Activated naive CD8-positive, alpha-beta T cell treated with anti-CD3 and anti-CD28 coated beads for 36 hours (primary cell): ENCODE measurements at places on chromosomes 3 and 15. TPM values are rescaled to one million over a fixed set of nuclear protein-coding genes. Genes with fewer than 3 reads are reported as not detected.

The GOLGA8K gene
- total RNA-seq = 0.56 TPM

The KLHL40 gene
- total RNA-seq = not detected

The CD80 gene
- total RNA-seq = 4.2 TPM

The CTXN2 gene
- total RNA-seq = not detected

The FBXL2 gene
- total RNA-seq = not detected

The TTC21A gene
- 0.78 TPM for total RNA-seq

The UBE2Q2 gene
- total RNA-seq = 18.8 TPM

The SPTBN5 gene
- total RNA-seq = 0.19 TPM

The PPP1R14D gene
- not detected for total RNA-seq

The PCBP4 gene
- 5.6 TPM for total RNA-seq

The GAP43 gene
- total RNA-seq = 0.16 TPM

The SNAP23 gene
- total RNA-seq = 37.6 TPM

The MST1R gene
- total RNA-seq = 0.74 TPM

The GOLGA8J gene
- not detected for total RNA-seq

- DNase-seq = no peak
- no peak overlapping the region for H3K4me3 ChIP-seq
- no peaks in the 10 kb centered on the region for H3K36me3 ChIP-seq
- H3K4me1 ChIP-seq = no peaks in the 10 kb centered on the region
- no peak overlapping the region for H3K27ac ChIP-seq
These were observed 53.9 kb downstream of the NIPA2 start for GRCh38 chr15:22892333-22892732.

DNA sequence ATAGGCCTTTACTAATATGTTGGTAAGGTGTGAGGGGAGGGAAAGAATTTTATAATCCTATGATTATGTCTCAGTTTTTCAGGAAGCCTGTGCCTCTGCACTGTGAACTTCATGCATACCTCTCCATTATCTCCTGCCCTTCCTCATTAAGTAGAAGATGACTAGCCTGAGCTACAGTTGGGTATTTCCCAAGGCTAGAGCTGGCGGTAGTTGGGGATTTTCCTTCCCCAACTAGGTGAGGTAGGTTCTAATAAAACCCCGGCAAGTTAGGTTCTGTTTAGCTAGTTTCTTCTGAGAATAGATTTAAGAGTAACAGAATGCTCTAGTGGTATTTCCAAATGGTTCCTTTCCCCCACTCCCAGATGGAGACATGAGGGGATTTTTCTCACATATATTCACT, 414.5 kb downstream of the GRM7 start:
- DNase-seq = no peak
- H3K27ac ChIP-seq = no peak overlapping the region
- no peak overlapping the region for H3K4me3 ChIP-seq
- no peaks in the 10 kb centered on the region for H3K27me3 ChIP-seq
- no peaks in the 10 kb centered on the region for H3K4me1 ChIP-seq

GRCh38 chr3:40120806-40121205, 188.7 kb upstream of the EIF1B start:
- no peaks in the 10 kb centered on the region for H3K36me3 ChIP-seq
- H3K27me3 ChIP-seq = no peaks in the 10 kb centered on the region
- no peak overlapping the region for H3K27ac ChIP-seq
- H3K4me3 ChIP-seq = no peak overlapping the region
- DNase-seq = no peak

- no peak overlapping the region for H3K27ac ChIP-seq
- H3K4me3 ChIP-seq = no peak overlapping the region
- no peaks in the 10 kb centered on the region for H3K27me3 ChIP-seq
- no peak for DNase-seq
- peaks cover 7% of the 10 kb centered on the region for H3K36me3 ChIP-seq
These were observed 51.0 kb upstream of the TP63 start for GRCh38 chr3:189580190-189580589.

GRCh38 chr3:8460815-8461456, 40.7 kb upstream of the LMCD1 start:
- H3K4me3 ChIP-seq = no peak overlapping the region
- no peaks in the 10 kb centered on the region for H3K36me3 ChIP-seq
- H3K4me1 ChIP-seq = no peaks in the 10 kb centered on the region
- H3K27me3 ChIP-seq = no peaks in the 10 kb centered on the region

GRCh38 chr15:96403071-96403470, 72.6 kb downstream of the NR2F2 start:
- H3K27me3 ChIP-seq = peaks cover 43% of the 10 kb centered on the region
- DNase-seq = no peak
- no peaks in the 10 kb centered on the region for H3K4me1 ChIP-seq
- no peak overlapping the region for H3K4me3 ChIP-seq

GRCh38 chr3:181330257-181330656, 340.7 kb upstream of the DNAJC19 start:
- no peaks in the 10 kb centered on the region for H3K27me3 ChIP-seq
- DNase-seq = no peak

DNA sequence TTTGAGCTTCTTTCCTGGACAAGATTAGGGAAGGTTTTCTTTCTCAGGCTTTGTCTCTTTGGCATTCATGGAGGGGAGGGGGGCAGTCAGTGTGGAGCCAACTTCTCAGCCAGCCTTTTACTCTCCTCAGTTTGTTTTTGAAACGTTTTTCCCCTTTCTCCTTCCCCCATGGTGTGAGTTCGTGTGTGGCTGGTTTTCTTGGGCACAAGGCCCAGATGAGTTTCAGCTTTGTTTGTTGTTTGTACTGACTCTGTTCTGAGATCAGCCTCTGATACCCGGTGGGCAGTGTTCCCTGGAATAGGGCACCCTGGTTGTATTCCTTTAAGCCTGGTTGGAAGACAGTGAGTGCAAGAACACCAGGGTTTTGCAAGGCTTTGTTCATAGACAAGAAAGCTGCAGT, 168.2 kb upstream of the RARB start:
- no peaks in the 10 kb centered on the region for H3K4me1 ChIP-seq
- H3K27ac ChIP-seq = no peak overlapping the region
- H3K27me3 ChIP-seq = no peaks in the 10 kb centered on the region
- DNase-seq = no peak

DNA sequence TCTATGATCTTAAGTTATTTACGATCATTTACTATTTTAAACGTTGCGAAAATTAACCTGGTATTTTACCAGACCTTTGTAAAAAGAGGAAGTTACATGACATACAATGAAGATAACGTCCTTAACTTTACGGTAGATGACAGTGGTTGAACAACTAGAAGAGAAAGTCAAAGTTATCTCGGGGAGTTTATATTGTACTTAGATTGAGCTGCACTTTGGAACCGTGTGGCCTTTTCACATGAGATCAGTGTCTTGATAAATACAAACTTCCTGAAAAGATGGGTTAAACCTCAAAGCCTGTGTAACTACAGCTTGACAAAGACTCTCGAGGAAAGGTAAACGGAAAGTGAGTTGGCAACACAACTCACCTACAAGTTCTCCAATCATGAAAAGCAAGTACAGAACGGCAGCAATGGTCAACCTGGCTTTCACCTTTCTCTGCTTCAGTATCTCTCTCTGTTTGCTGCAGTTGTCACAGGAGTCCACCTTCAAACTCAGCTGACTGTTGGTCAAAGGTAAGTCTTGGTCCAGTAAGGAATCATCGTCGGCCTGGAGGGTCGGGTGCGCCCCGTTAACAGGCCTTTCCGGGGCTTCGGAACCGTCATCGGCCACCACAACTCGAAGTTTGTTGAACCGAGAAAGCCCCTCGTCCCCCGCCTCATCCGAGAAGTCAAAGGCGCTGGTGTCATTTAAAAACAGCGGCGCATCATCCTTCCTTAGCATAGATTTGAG, 793 bp downstream of the SLC30A4 start:
- H3K27ac ChIP-seq = peak overlapping the region; percentile 60
- H3K36me3 ChIP-seq = no peaks in the 10 kb centered on the region
- DNase-seq = no peak
- peaks cover 22% of the 10 kb centered on the region for H3K4me1 ChIP-seq
- H3K4me3 ChIP-seq = peak overlapping the region; percentile 90

DNA sequence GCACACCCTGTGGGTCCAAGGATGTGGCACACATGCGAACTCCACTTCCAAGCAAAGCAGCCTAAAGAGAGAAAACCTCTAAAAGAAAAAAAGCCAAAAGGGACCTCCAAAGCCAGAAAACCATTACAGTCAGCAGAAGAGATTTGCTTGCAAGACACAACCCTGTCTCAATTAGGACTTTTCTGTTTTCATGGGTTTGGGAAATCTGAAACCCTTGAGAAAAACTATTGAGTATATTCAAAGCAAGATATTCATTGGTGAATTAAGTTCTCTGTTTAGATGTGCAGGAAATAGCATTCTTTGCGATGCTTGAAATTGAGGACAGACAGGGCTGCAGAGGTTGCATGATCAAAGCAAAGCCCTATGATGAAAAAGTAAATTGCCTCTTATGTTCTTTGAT, 10.2 kb upstream of the LDHAL6B start:
- DNase-seq = no peak
- H3K27me3 ChIP-seq = no peaks in the 10 kb centered on the region
- H3K27ac ChIP-seq = no peak overlapping the region

- H3K4me1 ChIP-seq = no peaks in the 10 kb centered on the region
- H3K4me3 ChIP-seq = no peak overlapping the region
- H3K27me3 ChIP-seq = no peaks in the 10 kb centered on the region
- no peak for DNase-seq
These were observed 212.4 kb downstream of the CNTN4 start for GRCh38 chr3:2311022-2311421.

DNA sequence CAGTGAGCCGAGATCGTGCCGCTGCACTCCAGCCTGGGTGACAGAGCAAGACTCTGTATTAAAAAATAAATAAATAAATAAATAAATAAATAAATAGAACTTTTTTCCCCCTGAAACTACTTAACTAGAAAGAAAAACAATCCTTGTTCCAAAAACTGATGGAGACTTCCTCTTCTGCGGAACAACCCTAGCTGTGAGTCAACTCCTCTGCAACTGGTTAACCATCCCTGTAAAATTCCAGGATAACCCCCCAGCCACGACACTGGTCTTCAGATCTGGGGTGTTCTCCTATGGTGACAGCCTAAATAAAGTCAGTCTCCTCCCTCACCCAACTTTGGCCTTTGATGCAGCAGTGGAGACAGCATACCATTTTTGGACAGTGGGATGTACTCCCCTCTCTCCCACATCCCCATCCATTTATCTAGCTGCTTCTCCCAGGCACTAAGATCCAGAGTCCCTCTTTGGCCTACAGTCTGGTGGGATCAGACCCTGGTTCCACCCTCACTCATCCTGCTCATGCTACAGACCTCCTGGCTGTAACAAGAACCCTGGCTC, 352.6 kb downstream of the OCA2 start:
- H3K4me1 ChIP-seq = no peaks in the 10 kb centered on the region
- no peak overlapping the region for H3K4me3 ChIP-seq
- H3K36me3 ChIP-seq = no peaks in the 10 kb centered on the region
- no peak for DNase-seq

DNA sequence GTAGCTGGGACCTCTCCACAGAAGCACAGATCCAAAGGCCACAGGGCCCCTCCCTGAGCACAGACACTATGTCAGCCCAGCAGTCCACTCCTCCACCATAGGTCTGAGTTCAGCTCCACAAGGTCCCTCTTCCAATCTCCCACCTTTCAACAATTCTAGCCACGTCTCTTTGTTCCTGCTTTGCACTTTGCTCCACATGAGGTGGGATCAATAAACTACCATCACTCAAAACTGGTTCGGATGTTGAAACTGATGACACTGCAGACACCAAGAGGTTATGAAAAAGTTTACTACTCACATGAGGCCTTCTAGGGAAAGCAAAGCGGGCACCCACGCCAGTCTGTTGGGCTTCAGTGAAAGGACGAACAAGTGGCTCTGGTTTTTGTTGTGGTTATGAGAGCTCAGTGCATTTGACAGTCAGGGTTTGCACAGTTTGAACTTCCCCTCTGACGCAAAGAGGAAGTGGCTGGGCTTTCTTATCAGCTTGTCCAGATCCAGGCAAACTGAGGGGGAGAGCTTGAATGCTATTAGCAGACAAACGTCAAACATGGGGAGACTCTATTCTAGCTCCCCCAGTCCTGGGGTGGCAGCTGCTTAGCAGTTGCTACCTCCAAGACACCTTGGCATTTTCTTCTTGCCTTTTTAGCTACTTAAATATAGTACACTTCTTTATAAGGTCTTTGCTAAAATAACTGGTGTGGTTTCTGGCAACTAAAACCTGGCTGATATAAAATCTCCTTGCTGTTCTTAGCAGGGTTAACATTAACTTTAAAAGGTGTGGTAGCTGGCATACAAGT, 37.8 kb downstream of the ZNF445 start:
- H3K27me3 ChIP-seq = no peaks in the 10 kb centered on the region
- peak; percentile 74 for DNase-seq
- peaks cover 29% of the 10 kb centered on the region for H3K4me1 ChIP-seq
- peak overlapping the region; percentile 47 for H3K4me3 ChIP-seq
- peaks cover 27% of the 10 kb centered on the region for H3K36me3 ChIP-seq

GRCh38 chr3:32570421-32571191, at the start of gene DYNC1LI1:
TSS of gene DYNC1LI1 (minus strand) at chr3:32570858. CDS start at chr3:32570770, 88 bp downstream.
- no peaks in the 10 kb centered on the region for H3K27me3 ChIP-seq
- peak within 1 kb of the TSS; percentile 92 for H3K27ac ChIP-seq
- peak within 1 kb of the TSS; percentile 90 for H3K4me3 ChIP-seq
- H3K4me1 ChIP-seq = peaks cover 24% of the 10 kb centered on the region
- peaks cover 11% of the 10 kb centered on the region for H3K36me3 ChIP-seq
- peak; percentile 97 for DNase-seq

DNA sequence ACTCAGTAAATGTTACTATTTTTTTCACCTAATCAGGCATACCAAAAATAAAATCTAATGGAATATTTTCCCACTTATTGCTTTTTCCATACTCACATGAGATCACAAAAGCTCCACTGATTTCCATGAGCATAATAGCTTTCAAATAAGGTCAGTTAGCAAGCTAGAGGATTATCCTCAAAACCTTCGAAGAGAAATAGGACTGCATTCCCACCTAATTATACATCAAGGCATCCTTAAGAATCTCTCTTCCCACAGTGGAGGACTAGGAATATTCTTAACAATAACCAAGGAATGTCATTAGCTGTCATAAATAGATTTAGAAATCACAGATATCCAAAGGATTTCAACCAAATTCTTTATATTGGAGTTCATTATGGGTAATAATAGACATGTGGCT, 127.9 kb upstream of the STT3B start:
- DNase-seq = no peak
- H3K27ac ChIP-seq = no peak overlapping the region
- peaks cover 19% of the 10 kb centered on the region for H3K4me1 ChIP-seq

DNA sequence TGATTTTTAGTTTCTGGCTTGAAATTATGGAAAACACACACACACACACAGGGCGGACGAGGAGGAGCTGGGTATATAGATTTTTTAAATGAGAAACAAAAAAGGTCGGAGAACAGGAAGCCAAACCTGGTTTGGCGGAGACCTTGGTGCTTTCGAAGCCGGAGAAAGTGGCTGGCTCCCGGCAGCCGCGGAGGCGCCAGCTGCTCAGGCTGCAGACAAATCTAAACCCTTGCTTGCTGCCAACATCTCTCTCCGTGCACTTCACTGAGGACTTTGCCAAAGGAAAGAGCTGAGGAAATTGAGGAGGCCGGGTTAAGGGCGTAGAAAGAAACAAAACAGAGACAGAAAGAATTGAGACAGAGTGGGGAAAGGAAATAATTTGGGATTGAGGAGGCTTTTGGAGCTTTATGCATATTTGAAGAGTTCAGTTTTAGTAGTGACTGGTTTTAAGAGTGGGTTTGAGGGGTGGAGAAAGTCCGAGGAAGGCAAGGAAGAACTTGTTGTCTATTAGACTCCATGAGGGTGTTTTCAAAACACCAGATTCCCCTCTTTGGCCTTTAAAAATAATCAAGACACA, 2.2 kb downstream of the ZIC1 start:
- peaks cover 36% of the 10 kb centered on the region for H3K36me3 ChIP-seq
- H3K4me1 ChIP-seq = peaks cover 34% of the 10 kb centered on the region
- DNase-seq = no peak
- peak overlapping the region; percentile 45 for H3K4me3 ChIP-seq
